ENCODE measurements at places on chromosomes 16 and 17.

DNA sequence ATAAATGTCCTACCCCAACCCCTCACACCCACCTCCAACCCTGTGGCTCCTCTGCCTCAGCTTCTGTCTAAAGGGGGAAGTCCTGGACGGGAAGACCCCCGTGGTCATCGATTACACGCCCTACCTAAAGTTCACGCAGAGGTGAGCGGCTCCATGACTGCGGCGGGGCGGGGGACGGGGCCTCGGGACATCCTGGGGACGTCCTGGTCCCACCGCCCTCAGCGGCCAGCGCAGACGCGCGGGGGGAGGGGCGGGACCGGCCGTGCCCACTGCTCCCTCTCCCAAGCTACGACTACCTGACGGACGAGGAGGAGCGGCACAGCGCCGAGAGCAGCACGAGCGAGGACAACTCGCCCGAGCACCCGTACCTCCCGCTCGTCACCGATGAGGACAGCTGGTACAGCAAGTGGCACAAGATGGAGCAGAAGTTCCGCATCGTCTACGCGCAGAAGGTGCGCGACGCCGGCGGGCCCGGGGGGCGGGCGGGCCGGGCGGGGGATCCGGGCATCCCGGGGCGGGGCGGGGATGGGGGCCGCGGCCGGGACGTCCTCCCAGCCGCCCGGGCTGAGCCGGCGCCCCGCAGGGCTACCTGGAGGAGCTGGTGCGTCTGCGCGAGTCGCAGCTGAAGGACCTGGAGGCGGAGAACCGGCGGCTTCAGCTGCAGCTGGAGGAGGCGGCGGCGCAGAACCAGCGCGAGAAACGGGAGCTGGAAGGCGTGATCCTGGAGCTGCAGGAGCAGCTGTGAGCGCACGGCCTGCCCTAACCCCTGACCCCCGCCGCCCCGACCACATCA lies 6.7 kb downstream of the RUNDC3A start:
- peak; percentile 40 for DNase-seq

DNA sequence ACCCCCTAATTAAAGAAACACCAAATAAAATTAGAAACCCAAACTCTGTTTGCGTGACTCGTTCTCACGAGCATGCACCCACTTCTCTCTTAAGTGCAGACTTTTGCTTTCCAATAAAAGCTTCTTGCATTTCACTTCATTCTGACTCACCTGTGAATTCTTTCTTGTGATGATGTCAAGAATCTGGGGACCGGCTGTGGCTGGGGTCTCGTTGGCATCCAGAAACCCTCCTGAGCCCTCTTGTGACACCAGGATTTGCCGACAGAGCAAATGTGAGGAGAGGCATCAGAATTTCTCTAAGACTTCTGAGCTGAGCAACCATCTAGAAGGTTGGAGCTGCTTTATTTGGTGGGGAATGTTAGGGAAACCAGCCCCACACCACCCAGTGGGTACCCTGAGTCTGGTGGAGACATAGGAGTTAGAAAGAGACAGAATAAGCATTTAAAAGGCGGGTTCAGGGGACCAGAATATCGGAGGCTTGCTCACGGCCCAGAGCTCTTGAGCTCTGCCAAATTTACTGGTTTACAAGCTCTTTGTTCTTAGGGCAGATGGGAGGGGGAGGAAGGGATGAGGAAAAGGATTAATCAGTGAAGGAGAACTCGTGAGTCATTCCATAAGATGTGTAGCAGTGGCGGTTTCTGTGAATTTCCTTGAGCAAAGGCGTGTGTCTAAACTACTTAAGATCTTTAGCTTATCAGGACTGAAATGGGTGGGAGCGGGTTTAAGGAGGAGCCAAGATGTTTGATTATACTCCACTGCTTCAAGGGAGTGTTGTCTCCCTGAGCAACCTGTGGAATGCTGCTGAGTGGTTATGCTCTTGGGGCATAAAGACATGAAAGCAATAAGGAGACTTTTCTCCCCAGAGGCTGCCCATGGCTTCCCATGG lies 24.2 kb upstream of the TMC5 start:
- no peak for DNase-seq

DNA sequence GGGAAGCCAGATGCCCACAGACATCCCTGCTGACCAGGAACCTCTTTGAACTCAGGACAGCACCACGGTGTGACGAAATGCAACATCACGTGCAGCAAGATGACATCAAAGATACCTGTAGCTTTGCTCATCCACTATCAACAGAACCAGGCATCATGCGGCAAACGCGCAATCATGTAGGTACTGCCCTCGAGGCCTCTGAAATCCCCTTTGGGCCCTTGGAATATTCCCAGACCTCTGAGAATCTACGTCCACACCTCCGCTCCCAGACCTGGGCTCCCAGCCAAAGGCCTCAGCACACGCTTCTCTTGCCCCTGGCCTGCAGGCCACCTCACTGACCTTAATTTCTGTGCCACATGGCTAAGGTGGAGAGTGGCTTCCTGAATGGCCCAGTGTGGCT lies 7.3 kb downstream of the CX3CL1 start:
- DNase-seq = no peak

DNA sequence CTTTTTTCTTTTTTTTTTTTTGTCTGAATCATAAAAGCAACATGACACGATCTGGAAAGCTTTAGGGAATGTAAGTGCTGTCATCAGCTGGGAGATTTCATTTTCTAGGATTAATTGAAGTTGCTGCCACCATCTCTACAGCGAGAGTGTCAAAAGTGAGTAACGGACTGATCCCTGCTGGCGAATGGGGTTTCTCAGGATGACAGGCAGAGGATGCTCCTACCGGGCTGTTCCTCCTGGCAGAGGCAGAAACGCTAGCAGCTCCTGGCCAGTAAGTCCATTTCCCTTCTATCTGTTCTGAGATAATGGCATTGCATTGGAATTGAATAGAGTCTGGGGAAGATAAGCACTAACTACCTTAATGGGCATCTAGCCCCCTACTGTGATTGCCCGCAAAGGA lies 80.5 kb upstream of the KIFC3 start:
- DNase-seq = no peak

DNA sequence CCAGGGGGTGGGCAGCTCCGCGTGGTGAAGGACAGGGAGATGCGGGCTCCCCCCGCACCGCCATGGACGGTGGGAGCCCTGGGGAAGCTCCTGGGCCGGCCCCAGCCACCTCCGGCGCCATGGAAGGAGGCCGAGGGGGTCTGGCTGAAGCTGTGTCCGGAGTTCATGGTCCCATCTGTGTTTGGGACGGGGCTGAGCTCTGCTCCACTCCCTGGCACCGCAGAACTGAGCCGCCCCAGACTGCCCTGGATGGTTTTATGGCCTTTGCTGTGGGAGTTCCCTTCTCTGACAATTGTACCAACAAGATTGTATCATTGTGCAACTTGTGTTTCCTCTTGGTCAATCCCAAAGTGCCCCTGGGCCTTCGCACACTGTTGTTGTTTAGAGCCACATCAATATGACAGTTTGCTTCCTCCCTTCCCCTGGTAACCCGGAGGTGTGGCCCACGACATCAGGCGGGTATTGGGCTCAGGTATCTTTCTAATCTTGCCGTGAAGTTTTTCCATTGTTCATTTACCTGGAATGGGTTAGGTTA lies 942 bp downstream of the KRT23 start:
- no peak for DNase-seq
